ENCODE measurements at places on chromosomes 16 and 17.
A peak's percentile ranks its signal among the peaks of the same experiment; 100 is the strongest.

GRCh38 chr16:67884-68789 lies 4.3 kb downstream of the RHBDF1 start:
- no peak for DNase-seq

GRCh38 chr16:55655381-55655896 lies 349 bp upstream of the SLC6A2 start:
- DNase-seq, result no peak

DNA sequence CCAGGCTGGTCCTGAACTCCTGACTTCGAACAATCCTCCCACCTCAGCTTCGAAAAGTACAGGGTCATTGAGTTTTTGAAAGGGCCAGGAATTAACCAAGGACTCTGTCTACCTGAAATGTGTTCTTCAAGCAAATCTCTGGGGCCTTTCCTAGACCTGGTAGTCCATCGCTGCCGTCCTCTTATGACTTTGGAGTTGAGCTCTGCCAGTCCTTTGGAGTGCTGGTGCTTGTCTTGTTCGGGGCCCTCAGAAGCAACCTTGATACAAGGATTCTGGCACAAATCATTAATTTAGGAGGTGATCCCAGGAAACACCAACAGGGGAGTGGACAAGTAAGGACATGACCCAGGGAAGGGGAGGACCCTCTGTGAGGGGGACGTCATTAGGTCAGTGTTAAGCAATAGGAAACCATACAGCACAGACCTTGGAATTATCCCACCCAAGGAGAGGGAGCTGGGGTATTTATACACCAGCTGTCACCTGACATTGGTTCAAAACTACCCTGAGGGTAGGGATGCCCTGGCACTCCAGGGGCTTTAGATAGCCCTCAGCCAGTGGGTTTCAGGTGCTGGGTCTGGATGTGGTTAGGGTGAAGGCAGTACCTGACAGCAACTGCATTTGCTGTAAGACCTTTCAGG lies 187.2 kb downstream of the FOXL1 start:
- DNase-seq, result no peak

GRCh38 chr16:64990101-64990500 lies 131.8 kb downstream of the CDH11 start:
- DNase-seq, result no peak

GRCh38 chr16:66511602-66512271 lies 38.2 kb downstream of the TK2 start:
- no peak for DNase-seq

DNA sequence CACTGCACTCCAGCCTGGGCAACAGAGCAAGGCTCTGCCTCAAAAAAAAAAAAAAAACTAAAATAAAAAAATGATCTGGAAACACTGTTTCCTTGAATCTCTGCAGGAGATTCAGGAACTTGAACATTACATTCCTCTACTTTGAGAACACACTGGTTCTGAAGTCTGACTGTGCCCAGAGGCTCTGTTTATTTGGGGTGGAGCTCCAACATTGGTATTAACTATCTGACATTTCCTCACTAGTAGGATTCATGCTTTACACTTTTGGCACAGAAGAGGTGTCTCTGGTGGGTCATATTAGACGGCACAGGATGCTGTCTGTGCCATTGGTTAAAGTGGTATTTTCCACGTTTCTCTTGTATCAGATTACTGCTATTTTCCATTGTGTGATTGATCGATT lies 10.4 kb downstream of the SULT1A2 start:
- no peak for DNase-seq

- no peak for DNase-seq
Observed at GRCh38 chr17:1750628-1751027, 8.0 kb downstream of the SERPINF2 start.

GRCh38 chr17:12927541-12928425 lies 90.0 kb downstream of the ELAC2 start:
- DNase-seq, result no peak

DNA sequence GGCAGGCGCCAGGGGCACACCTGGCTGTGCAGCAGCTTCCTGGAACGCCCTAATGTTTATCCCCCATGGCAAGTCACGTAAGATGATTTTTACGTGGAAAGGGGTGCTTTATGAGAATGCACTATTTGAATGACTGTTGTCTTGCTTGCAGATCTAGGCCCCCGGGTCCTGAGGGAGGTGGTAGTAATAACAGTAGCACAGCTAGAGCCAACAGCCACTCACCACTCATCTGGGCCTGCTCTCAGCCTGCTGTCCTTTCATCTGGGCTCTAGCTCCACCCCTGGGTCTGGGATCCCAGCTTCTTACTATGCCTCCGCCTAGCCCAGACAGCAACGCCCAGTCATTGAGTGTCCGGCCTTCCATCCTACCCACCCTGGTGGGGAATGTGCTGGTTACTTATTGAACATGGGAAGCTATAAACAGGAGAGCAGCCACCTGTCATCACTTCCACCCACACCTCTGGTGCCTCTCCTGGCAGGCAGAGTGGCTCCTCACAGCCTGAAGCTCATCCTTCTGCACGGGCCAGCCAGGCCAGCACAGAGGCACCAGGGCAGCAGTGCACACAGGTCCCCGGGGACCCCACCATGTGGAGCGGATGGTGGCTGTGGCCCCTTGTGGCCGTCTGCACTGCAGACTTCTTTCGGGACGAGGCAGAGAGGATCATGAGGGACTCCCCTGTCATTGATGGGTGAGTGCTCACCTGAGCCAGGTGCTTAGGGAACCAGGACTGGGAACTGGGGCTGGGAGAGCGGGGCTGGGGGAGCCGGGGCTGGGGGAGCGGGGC lies 16.6 kb downstream of the DPEP1 start:
- no peak for DNase-seq

GRCh38 chr17:15893658-15894024 lies 51.3 kb upstream of the ADORA2B start:
- no peak for DNase-seq

DNA sequence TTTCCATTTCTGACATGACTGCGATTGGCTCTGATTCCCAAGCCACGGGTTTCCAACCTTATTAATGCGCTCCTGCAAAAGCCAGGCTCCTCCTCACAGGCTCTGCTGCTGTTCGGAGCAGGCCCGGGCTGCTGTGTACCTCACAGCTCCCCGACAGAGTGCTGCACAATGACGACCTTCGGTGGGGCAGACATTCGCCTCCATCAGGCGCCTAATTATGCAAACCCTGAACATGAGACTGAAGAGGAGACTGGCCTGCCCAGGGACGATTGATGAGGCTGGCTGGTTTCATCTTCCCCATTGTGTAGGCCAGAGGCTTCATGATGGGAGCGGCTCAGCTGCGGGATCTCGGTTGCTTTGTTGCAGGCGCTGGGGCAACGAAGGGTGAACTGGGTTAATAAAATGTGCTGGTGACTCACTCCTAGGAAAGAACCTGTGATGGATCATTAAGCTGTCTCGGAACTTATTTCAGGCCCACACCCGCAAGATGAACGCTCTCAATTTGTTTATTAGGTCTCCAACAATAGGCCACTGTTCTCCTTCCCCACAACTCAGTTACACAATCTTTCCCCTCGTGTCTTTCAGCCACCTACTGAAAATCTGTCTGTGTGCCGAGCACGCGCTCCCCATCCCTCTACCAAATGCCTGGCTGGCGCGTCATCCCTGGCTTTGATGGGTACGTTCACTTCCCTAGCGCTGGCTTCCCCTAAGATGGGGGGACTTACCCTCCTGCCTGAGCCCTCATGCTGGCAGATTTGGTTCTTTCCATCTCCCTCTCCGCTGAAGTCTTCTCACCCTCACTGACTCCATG lies 27.2 kb upstream of the TOB1 start:
- no peak for DNase-seq

DNA sequence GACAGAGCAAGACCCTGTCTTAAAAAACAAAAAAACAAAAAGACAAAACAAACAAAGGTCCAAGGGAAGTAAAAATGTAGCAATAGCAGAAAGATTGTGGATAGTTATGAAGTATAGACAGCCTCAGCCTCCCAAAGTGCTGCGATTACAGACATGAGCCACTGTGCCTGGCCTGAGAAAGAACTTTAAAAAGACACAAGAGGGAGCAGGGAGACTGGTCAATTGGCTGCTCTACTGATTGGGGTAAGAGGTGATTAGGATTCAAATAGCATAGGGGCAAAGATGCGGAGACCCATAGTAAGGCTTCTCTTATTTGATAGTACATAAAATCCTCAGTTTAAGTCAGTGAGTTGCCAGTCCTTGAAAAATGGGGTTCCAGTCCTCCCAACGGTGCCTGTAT lies 518.2 kb upstream of the GOT2 start:
- DNase-seq, result no peak

DNA sequence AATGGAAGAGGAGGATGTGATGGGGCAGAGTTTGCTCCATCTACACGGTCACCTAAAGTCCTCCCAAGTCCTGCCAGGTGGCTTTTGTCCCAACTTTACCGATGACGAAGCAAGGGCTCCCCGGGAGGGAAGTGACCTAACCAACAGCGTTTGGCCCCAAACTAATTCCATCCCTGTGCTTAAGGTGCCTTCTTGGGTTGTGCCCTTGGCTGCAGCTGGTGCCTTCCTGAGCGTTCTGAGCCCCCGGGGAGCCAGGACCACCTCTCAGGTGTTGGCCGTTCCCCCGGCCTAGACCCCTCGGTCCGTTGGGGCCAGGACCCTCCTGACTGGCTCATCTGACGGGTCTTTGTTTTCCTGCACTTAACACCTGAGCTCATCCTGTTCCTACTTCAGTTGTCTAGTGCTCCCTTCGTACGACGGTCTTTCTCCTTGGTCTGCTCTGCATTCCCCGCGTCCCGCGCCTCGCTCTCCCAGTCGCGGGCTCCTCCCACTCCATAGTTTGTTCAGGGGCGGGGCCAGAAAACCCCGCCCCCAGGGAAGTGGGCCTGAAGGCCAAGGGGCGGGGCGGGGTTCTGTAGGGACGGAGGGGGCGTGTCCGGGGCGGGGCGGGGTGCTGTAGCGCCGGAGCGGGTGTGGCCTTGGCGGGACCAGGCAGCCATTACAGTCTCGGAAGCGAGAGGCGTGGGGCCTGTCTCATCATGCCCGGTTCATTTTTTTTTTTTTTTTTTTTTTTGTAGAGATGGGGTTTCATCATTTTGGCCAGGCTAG lies 822 bp upstream of the ZSCAN10 start:
- peak; percentile 90 for DNase-seq

GRCh38 chr16:77376358-77376757 lies 58.5 kb downstream of the ADAMTS18 start:
- DNase-seq, result no peak

DNA sequence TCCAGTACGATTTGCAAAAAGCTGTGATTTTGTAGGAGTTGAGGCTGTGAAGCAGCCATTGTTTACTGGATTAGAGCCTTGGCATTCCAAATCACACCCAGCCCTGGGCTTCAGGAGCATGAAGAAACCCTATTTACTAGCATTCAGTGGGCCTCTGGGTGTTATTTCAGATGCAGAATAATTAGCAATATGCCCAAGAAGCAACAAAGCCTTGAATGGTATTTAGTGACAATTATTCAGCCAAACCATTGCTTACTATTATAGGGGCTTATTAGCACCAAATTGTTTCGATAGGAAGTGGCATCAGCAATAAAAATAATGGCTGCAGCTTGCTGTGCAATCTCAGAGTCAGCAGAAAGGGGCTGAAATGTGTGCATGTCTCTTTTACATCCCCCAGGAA lies 166.6 kb upstream of the SHISA6 start:
- no peak for DNase-seq

- DNase-seq, result no peak
Observed at GRCh38 chr17:72119873-72120641, 763 bp upstream of the SOX9 start.

DNA sequence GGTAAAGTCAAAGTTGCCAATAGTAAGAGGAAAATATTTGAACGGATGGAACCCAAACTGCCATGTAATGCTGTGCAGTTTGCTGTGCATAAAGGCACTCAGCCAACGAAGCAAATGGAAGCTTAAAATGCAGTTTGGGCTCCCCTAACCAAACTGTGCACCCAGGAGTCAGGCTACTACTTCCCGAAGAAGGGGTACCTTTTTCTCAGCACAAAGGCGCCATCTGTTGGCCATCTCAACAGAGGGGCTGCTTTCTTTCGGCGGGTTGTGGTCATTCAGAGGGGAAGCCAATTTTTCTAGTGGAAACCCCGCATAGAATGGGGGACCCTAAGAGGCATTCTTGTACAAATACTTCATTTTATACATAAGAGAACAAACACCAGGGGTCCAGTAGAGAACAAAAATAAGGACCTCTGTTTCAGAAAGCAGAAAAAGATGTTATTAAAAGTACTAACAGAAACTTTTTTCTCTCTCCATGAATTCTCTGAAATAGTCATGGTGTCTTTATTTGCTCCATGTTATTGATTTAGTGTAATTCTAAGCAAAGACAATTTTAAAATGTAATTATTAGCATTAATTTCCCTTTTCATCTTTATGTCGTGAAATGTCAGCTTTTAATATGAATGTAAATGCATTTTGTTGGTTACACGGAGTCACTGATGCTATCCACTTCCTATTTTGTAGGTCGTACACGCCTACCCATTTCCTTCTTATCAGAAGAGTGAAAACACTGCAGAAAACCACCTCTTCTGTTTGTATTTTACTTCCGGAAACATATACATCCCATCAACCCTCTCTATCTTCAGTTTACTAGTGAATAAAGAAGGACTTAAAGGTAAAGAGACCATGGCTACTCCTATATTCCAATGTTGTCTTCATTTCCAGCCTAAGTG lies 453.3 kb downstream of the KCNJ2 start:
- no peak for DNase-seq

- DNase-seq, result no peak
Observed at GRCh38 chr17:29240477-29240876, 6.2 kb upstream of the CRYBA1 start.

DNA sequence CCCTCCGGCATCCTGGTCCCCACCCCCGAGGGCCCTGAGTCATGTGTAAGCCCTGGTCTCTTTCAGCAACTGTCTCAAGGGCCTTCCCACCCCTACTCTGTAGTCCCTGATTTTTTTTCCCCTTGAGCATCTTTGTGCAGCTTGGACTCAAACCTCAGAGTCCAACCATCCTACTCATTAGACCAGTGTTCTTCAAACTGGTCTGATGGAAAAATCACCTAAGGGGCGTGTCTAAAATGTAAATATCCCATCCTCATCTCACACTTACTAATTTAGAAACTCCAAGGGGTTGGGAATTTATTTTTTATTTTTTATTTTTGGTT lies 624 bp downstream of the G6PC3 start:
- DNase-seq, result peak; percentile 73

DNA sequence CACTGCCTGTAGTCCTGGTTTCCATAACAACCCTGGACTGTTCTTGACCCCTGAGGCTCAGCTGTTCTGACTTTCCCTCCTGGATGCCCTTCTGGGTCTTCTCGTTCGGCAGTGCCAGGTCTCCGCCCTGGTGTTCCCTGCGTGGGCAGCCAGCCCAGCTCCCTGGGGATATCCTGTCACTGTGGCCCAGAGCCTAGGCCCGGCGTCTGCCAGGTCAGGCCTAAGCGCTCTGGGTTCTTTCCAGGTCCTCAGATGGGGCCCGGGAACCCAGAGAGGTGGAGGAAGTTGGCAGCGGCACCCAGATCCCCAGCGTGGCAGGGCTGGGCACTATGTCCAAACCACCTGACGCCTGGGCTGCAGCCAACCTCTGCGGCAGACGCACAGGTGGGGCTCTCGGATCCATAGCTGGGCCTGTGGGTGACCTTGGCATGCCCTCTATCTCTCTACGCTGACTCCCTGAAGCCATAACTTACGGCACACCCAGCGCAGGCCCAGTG lies 12.5 kb upstream of the ATP2A3 start:
- no peak for DNase-seq

DNA sequence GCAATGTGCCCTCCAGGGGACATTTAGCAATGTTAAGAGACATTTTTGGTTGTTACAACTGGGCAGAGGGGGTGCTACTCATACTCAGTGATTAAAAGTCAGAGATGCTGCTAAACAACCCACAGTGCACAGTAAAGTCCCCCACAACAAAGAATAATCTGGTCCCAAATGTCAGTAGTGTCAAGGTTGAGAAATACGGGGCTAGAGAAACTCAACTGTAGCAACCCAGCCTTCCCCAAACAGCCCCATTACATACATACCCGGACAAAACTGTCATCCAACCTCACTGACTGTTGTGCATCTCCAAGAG lies 20.4 kb downstream of the DNAJC7 start:
- DNase-seq, result no peak
